A172 (cell line): ENCODE measurements at places on chromosomes 1 and 21.

GRCh38 chr1:93707956-93708355 is 26.3 kb upstream of the BCAR3 start:
- DNase-seq = no peak

- no peak for DNase-seq
These were observed 24.7 kb downstream of the IFFO2 start for GRCh38 chr1:18931730-18932129.

DNA sequence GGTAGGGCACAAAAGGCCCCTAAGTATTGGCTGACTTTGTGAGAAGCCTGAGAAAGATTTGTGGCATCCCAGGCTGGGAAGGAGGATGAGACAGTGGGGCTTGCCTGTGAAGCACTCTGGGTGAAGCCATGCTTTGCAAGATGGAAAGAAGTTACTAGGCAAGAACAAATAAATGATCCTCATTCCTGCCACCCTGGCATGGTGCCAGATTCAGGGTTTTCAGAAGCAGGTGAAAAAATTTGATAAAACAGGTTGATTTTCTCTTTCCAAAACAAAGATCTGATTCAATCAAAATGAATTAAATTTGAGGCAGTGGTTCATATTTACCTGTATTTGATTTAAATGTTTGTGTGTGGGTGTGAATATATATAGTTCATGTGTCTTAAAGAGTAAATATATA is 386.9 kb upstream of the PROX1 start:
- DNase-seq = no peak

DNA sequence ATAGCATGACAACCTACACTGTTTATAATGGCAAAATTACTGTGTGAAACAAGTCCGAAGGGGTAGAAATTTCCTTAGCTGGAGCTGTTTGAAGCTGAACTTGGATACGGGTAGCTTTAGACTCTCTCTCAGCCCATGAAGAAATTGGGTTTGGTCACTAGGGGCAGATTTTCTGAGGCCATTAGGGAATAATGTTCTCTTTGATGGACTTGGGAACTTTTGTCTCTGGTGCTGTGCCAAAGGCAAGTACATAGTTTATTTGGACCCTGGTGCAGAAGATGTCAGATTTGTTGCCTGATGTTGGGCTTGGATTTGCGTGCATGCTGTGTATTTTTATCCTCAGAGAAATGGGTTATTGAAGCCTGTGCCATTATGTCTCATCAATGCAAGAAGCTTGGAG is 109.6 kb downstream of the VPS13D start:
- no peak for DNase-seq

GRCh38 chr1:77282866-77283539 is 1.2 kb downstream of the AK5 start:
- no peak for DNase-seq

DNA sequence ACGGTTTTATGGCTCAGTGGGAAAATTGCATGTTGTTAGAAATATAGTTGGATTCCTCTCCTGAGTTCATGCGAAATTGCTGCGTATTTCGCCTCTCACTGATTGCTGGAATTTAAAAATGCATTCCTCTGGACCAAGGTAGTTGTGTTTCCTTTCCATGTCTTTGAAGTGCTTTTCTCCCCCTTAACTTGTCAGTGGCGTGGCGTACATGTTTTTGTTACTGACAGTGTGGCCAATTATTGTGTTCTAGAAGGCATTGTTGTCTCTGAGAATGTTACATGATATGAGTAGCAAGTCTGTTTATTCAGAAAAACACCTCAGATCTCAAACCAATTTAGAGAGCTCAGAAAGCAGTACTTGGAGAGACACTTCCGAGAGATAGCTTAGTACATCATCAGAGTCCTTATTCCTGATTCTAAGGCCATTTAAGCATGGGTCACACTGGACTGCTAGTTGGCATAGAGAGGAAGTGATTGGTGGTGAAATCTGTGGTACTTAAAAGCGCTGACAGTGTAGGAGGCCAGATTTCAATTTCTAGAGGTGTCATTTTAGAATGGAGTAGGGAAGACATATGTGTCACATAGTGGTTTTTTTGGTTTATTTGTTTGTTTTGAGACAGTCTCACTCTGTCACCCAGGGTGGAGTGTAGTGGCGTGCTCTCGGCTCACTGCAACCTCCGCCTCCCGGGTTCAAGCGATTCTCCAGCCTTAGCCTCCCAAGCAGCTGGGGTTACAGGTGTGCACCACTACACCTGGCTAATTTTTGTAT is 184.4 kb downstream of the RYR2 start:
- no peak for DNase-seq

DNA sequence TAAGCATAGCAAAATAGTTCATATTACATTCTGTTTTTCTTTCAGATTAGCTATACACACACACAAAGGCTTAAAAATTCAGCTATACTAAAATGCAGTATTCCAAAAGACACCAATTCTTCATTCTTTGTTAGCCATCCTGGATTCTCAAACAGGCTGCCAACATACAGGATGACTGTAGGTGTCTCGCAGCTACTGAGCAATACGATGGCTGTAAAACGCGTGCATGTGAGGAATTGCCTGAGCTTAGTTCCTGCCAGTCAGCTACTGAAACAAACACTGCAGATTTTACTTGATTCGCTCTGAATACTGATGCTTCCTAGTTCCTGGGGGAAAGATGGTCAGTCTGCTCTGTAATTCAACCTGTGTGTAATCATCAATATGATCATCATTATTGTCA is 24.7 kb upstream of the HMGN1 start:
- DNase-seq = peak; percentile 37

DNA sequence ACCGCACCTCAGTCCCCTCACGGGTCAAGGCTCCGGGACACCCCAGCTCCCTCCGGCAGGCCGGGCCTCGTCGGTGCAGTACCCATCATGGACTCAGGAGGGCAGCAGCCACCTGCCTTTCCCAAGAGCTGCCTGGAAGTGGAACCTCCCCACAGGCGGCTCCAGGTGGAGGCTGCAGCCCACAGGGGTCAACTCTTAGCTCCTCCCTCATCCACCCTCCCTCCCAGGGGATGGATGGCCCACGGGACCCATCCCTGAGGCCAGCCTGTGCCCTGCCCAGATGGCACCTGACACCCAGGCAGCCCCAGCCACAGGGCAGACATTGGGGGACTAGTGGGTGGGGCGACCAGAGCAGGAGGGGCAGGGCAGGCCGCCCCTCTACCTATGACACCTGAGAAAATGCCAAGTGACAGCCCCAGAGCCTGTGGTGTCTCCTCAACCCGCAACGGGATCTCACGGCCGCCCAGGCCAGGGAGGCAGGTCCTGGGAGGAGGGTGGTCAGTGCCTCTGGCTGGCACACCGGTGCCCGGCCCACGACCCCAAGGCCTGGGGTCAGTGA is 1.2 kb upstream of the ARHGEF16 start:
- DNase-seq = peak; percentile 39

- DNase-seq = no peak
These were observed 26.1 kb downstream of the NADK start for GRCh38 chr1:1752190-1752589.

DNA sequence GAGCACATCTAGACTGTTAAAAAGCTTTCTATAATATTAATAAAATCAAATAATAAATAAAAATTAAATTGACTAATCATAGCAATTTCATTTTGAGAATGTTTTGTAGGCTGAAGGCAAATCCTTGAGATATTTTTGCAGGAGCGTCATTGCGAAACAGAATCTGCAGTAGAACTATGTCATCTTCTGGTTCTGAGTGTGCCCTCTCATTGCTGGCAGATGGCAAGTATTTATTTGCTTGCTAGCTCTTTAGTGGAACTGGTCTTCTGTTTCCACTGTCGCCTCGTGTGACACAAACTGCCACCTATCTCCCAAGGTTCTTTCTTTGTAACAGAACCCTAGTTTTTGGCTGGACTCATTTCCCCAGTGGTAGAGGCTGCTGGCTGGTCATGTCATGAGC is 19.0 kb upstream of the IRF2BP2 start:
- no peak for DNase-seq
